ENCODE measurements at places on chromosomes 3 and 15.

- no peak for DNase-seq
Observed at GRCh38 chr15:73326157-73326556, 42.6 kb downstream of the HCN4 start.

GRCh38 chr15:62391641-62392262 lies 226.7 kb upstream of the C2CD4B start:
- DNase-seq: peak; percentile 28

DNA sequence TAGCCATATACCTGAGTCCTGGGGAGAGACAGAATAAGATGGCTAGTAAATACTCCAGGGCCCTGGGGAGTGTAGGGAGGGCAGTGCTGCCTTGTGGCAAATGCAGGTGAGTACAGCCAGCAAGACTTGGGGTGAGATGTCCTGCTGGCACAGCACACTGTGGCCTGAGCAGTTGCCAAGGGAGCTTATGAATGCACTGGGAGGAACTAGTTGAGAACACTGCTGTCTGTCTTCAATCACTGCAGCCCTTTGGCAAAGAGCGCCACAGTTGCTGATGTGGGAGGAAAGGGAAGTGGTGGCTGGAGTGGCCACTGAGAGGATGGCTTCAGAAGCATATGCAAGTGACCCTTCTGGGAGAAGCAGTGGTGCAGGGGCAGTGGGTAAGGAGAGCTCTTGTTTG lies 264.6 kb downstream of the RORA start:
- DNase-seq: no peak

DNA sequence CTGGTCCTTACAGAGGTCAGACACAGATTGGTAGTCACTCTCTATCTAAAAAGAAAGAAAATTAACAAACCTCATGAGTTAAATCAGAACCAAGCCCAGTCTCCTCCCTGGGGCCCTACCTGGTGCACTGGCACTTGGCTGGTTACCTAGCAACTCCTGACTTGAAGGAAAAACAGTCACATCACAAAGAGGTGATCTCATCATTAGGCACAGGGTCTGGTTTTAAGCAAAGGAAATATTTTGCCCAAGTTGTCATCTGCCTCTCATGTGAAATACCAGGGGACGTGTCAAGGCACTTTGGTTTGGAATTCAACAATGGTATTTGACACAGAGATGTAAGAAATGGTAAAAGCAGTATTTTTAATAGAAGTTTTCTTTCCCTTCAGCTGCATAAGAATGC lies 47.7 kb upstream of the FMN1 start:
- DNase-seq: no peak

DNA sequence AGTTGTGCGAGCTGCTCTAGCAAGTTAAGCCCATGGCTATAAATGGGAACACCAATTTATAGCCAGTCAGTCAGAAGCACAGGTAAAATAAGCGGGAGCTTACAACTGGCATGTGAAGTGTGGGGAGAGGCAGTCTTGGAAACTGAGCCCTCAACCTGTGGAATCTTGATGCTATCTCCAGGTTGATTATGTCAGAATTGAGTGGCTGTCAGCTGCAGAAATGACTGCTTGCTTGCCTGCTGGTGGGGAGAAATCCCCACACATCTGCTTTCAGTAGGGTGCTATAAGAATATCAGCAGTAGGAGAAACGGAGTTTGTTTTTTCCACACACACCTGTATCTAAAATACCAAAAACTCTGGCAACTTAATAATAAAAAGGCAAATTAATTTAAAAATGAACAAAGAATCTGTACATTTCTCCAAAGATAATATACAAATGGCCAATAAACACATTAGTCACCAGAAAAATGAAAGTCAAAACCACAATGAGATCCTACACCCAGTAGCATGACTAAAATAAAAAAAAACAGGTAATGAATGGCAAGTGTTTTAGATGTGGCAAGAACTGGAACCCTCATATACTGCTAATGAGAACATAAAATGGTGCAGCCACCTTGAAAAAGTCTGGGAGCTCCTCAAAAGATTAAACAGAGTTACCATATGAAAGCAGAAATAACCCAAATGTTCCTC lies 26.0 kb upstream of the MAP4 start:
- DNase-seq: no peak

- DNase-seq: no peak
Observed at GRCh38 chr15:66474135-66474534, 23.4 kb downstream of the SNAPC5 start.

DNA sequence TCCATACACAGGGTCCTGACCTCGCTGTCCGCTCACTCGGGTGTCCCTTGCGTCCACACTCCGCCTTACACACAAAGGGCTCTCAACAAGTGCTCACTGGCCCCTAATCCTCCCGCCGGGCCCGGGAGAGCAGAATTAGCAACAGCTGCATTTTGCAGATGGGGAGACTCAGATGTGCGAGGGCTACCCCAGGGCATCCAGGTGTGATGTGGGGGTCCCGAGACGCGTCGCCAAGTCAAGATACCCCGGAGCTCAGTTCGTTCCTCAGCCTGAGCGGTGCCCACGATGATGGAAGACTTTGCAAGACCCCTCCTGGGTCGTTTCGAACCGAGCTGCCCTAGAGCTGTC lies 14.9 kb upstream of the WNT7A start:
- no peak for DNase-seq

DNA sequence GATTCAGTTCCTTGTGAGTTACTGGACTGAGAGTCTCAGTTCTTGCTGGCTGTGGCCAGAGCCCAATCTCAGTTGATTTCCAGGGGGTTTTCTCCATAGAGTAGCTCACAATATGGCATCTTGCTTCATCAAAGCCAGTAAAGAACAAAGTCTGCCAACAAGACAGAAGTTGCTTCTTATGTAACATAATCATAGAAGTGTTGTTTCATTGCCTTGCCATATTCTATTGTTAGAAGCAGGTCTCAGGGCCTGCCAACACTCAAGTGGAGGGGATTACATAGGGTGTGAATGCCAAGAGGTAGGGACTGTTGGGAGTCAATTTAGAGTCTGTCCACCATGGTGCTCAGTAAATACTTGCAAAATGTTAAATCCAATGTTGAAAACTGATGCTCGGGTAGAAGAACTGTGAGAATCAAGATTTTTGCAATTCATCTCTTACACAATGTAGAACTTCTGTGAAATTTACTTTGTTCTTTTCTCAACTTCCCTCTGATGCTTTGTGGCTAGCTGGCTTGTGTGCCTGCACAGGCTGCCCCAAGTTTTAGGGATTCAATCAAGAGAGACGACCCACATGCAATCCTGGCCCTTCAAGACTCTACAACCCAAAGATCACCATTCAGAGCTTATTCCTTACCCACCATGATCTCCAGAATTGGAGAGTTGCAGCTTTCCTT lies 13.3 kb upstream of the PXYLP1 start:
- no peak for DNase-seq

DNA sequence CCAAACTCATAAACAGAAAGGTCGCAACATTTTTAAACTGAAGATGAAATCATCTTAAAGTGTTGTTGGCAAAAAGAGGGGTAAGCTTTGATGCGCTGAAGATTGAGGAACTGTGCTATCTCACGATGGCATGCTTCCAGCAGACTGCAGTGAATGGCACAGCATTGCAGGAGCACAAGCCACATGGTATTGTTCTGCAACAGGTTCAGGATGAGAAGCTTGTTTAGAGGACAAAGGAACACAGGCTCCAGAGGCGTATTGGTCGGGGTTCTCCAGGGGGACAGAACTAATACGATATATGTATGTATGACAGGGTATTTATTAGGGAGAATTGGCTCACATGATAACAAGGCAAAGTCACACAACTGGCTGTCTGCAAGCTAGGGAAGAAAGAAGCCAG lies 13.8 kb upstream of the PLD1 start:
- no peak for DNase-seq

DNA sequence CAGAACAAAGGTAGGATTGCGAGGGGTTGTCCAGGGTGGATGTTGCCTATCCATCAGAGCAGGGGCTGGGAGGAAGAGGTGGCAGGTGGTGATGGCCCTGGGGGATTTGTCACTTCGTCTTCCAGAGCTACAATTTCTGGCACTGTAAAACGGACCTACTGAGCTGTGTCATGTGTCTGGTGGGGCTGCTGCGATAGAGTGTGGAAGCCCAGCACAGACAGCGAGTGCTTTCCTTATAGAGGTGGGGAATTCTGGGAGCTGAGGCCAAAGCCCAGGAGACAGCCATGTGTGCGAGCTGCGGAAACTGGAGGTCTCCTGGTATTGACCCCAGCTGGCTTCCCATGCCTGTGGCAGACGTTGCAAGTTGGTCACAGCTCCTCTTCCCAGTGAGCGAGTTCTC lies 61.2 kb upstream of the SEC22A start:
- no peak for DNase-seq

DNA sequence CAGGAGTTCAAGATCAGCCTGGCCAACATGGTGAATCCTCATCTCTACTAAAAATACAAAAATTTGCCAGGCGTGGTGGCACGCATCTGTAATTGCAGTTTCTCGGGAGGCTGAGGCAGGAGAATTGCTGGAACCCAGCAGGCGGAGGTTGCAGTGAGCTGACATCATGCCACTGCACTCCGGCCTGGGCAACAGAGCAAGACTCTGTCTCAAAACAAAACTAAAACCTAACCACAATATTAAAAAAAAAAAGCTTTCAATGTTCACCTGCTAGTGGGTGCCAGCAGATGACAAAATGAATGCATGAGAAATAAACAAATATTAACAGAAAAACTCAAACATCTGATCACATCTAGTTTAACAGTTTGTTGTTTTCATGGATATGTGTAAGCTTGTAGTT lies 9.0 kb downstream of the SLC24A1 start:
- DNase-seq: no peak

GRCh38 chr15:73331501-73331900 lies 37.3 kb downstream of the HCN4 start:
- DNase-seq: no peak

DNA sequence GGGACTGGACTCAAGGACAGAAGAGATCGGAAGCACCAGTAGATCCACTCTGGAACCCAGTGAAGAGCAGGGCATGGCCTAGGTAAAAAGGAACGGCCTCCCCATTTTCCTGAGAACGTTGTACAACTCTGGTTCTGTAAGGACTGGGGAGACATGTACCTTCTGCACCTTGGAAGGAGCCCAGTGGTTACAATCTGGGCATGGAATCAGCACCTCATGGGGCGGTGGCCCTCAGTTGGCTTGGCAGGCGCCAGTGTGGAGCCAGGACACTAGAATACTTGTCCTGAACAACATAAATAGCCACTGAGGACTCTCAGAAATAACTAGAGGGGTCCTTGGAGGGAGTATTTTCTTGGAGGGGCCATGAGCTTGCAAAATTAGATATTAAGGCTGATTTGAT lies 25.6 kb downstream of the EAF1 start:
- no peak for DNase-seq

GRCh38 chr3:19229086-19229485 lies 80.8 kb downstream of the KCNH8 start:
- no peak for DNase-seq

- DNase-seq: no peak
Observed at GRCh38 chr3:16816048-16816780, 68.5 kb upstream of the PLCL2 start.

- no peak for DNase-seq
Observed at GRCh38 chr3:16280671-16281070, 15.7 kb downstream of the OXNAD1 start.

- no peak for DNase-seq
Observed at GRCh38 chr15:82952158-82953081, at the start of gene HOMER2. Gene HOMER2, minus strand, starts transcription at chr15:82952720. Its CDS starts 185 bp downstream, at chr15:82952535.

DNA sequence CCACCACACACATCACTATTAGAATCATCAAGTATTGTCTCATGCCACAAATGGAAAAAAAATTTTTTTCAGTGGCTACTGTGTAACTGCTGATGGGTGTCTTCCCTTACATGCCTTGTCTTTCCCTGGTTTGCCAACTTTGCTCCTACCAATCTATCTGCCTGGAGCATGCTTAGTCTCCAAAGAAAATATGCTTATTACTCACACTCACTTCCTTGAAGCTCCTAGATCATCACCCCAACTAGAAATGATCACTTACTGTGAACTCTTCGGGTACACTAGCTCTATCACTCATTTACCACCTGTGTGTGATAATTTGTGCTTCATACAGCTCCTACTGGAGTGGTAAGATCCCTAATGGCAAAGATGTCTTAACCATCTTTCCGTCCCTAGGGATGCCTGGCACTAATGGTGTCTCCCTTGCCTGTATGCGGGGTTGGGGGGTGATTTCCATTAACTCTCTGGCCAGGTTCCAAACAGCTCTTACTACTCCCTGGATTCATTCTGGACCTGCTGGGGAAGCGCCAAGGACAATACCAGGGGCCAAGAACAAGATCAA lies 799 bp downstream of the VPS33B start:
- no peak for DNase-seq

DNA sequence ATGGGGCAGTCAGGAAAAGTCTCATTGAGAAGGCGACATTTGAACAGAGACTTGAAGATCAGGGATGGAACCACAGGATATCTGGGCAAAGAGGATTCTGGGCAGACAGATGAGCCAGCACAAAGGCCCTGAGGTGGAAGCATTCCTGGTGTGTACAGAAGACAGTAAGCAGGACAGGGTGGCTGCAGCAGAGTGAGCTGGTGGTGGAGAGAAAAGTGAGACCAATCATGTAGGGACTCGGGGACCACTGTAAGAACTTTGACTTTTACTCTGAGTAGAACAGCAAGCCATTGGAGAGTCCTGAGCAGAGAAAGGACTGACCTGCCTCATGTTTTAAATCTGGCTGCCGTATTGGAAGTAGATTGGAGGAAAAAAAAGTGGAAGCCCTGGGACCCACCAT lies 29.9 kb upstream of the LRRFIP2 start:
- no peak for DNase-seq

DNA sequence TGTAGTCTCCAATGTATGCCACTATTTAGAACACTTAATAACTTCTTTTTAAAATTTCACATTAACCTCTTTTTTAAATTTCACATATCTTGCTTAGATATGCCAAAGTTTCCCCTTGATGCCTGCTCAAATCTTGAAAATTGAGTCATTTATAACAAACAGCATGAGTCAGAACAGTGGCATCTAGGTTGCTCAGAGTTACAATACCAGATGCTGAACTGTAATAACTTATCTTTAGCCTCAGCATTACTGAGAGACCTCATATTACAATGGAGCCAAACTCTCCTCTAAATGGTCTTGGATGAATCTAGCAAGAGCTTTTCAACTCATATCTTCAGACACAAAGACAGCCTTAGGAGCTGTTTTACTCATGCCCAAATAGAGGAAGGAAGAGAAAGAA lies 439.3 kb upstream of the ARPP21 start:
- no peak for DNase-seq

DNA sequence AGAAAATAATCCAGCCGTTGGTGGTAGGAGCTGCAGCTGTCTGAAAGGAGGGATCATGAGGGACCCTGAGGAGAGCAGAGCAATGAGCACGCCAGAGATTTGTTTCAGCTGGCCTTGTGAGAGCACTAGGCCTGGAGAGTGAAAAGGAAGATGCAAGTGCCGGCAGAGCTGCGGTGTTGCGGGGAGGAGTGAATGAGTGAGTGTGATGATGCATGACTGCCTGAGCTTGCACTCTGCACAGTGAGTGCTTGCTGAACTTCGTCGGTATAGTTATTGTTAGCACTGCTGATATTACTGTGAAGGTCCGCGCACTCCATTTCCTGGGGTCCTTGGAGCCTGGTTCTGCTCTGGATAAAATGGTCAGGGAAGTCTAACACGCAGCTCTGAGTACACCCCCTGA lies 23.2 kb downstream of the EIF1B start:
- no peak for DNase-seq

GRCh38 chr3:71444028-71444860 lies 139.3 kb downstream of the FOXP1 start:
- DNase-seq: peak; percentile 91

All from CD4-positive, alpha-beta memory T cell (primary cell).